HS-5 (cell line): ENCODE measurements at places on chromosomes 1 and 21.

DNA sequence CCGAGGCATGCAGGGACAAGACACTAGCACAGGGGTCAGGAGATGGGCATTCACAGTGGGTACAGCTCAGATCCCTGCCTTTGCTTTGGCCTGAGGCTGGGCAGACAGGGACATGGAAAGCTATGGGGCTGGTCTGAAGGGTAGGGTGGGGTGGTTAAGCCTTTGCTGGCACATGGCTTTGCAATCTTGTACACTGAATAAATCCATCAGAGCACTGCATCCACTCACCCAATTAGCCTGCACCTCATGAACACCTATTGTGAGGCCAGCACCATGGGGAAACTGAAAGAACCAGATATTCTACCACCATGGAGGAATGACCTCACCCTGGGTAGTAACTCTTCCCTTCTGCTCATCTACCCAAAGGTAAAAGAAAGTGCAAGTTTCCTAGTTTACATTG lies 199.6 kb upstream of the LMO4 start:
- no peak for DNase-seq

GRCh38 chr1:61120246-61120840 lies 38.0 kb downstream of the NFIA start:
- no peak for DNase-seq

DNA sequence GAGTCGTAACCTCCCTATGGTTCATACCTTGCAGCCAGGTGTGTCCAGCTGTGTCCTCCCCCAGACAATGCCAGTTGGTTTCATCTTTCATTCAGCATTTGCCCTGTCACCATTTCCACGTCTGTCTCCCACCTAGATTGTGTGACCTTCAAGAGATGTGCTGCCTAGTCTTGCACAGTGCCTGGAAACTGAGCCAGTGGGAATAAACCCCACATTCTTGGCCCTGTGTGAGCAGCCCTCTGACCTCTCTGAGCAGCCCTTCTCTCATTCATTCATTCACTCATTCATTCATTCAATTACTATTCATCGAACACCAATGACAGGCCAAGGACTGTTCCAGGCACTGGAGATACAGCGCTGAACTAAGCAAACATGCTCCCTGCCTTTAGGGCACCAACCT lies 115.7 kb downstream of the GRIK3 start:
- DNase-seq: no peak

DNA sequence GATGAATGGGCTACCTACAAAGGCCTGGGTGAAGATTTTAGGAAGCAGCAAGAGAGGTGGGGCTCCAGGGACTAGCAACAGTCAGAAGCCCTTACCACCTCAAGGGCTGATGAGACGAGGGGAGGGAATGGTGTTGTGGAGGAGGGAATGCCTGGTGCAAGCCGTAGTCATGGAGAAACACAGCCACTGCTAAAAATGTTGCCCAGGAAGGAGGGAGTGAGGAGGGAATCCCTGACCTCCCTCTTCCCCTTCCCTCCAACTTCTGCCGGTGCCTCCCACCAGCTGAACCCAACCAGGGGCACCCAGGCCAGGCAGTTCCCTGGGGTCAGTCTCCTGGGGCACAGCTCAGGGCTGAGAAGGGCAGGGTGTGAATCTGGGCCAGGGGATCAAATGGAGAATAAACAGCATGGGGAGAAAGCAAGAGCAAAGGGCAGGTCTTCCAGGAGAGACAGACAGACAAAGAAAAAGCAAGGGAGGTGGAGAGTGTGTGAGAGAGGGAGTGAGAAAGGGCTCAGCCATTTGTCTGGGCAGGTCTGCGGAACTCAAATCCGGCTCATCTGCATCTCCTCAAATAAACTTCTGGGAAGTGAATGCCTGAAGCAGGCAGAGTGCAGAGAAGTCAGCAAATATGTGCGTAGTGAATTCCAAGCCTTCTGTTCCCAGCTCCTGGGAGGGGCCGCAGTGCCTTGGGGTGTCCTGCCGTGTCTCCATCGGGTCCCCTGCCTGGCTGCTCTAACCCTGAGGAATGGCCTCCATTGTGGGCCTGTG lies 27.1 kb upstream of the POU3F1 start:
- no peak for DNase-seq

DNA sequence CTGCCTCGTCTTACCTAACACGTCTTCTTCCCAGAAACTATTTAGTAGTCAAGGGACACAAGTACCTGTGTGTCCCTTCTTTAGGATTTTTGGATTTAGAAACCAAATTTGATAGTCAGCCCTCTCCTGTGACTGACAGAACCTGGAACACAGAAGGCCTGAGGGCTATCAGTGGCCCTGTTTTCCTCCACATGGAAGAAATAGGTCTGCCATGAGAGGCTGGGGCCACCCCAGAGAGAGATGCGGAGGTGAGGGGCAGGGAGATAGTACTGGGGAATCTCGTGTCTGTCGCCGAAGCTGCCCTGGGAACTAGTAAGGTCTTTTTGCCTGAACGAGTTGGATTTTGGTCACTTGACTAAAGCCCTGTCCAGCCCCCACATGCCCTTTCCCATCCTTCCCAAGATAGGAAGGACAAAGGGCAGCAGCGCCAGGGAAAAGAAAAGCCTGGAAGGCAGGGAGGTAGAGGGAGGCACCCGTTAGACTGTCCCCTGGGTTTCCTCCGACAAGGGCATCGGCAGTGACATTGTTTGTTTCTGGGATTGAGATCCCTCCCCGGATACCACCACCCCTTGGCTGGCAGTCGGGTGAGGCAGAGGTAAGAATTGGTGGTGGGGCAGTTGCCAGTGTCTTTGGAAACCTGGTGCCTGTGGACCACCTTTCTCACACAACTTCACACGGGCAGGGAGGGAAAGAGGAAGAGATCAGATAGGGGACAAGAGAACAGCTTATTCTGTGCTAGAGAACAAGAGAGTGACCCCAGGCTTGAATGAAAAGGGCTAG lies 19.8 kb downstream of the SMIM12 start:
- DNase-seq: no peak

- DNase-seq: no peak
These were observed 268.7 kb downstream of the OLFM3 start for GRCh38 chr1:101728029-101728428.

DNA sequence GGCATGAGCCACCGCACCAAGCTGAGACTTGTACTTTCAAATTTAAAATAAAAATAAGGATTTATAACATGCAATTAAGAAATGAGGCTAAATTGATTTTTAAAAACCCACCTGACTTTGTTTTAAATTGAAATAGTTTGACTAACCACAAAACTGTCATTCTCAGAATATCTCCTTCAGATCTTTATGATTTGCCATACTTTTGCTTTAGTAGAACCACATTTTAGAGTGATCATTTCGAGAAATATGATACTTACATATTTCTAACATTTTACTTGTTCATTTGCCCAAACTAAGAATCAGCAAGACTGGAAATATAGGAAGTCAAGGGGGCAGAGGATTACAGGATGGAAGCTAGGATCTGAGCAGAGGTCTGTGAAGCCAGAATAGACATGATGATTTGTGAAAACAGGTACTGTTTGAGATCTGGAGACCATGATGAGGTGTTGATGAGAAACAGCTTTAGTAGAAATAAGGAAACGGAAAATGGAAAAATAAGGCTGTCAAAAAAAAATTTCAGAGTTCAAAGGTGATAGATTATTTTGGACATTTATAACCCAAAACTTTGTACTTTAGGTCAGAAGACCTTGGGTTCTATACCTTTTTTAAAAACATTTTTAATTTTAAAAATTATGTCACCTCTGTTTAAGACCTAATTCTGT lies 44.8 kb downstream of the GIPC2 start:
- DNase-seq: no peak

- no peak for DNase-seq
These were observed 134.5 kb downstream of the HHIPL2 start for GRCh38 chr1:222413436-222413835.

GRCh38 chr1:63322944-63323864 lies 837 bp downstream of the FOXD3 start:
- DNase-seq: no peak

- no peak for DNase-seq
These were observed 29.6 kb downstream of the NHLH2 start for GRCh38 chr1:115811140-115811828.

GRCh38 chr1:112070677-112071076 lies 81.2 kb upstream of the KCND3 start:
- DNase-seq: no peak

DNA sequence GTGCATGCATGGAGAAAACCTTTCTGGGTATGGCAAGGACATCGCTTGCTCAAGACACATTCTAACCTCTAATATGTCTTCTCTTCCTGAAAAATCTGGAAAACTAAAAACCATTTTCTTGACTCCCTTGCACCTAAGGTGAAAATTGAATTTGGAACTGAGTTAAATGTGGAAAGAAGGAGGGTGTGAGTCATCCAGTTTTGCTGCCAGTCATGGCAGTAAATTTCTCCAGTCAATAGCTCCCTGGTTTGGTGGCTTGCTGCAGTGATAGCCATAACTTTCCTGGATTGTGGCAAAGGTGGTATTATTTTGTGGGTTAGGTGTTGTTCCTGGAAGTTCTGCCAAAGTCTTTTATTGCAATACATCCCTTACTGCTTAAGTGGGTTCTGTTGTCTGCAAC lies 2.5 kb downstream of the ZCCHC17 start:
- DNase-seq: no peak

DNA sequence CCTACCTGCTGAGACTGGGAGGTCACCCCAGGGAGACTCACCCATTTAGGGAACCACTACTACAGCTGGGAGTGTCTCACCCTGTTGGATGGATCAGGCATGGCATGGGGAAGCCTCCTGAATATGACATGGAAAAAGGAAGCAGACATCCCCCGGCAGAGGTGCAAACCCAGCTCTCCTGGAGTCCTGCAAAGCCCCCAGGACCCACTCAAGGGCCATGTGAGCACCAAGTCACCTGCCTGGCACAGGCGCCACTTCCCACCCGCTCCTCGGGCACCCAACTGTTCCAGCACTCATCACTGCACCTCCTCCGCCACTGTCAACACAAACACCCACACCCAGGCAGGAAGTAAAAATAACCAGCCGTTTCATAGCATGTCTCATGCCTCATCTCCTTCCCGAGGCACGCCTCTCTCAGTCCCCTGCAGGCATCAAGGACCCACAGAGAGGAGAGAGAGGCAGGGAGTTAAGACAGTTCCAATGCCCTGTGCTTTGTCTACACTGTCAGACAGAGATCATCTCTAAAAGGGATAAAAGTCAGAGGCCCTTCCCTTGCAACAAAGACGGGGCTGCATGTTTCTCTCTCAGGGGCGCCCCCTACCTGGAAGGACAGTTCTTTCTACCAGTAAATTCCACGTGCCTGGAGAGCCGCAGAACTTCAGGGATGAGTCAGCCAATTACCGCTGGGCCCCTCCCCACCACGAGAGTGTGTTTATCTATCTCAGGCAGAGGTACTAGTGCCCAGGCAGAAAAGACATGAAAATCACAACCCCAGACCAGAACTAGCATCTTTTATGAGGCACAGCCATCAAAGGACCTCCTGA lies 150.1 kb upstream of the SOD1 start:
- no peak for DNase-seq

DNA sequence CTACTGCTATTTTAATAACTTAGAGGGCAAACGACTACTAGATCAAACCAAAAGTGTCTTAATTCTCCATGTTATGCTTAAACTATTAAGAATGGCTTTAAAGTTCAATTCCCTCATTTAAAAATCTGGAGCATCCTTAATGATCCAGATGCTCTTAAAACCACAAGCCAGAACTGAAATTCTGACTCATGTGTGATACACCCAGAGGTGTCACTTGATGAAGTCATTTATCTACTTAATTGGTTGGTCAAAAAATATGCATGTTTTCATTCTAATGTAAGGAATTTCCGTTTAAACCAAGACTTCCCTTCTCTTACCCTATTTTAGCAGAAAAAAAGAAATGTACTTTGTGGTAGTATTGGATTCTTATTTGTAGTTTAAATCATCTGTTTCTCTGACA lies 1261.2 kb upstream of the B3GALT2 start:
- DNase-seq: peak; percentile 32

GRCh38 chr1:156931974-156932710 lies 11.7 kb downstream of the LRRC71 start:
- no peak for DNase-seq

DNA sequence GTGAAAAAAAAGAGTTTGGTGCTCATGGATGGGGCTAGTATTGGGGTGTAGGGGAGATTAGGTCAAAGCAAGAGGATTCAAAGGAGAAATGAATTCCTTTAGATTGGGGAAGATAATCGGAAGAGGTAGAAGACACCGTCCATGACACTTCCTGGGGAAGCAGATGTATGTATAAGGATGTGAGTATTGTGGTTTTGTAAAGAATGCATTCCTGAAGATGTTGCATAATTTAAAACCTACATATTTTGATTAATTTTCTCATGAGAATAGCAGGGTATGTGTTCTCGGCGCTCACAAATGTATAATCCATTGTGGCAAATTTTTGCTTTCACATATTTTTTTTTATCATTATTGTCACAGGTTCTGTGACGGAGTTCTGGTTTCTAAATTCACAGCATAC lies 5.5 kb upstream of the LGALS8 start:
- no peak for DNase-seq

GRCh38 chr1:109394591-109395281 lies 3.0 kb downstream of the SORT1 start:
- DNase-seq: no peak

GRCh38 chr1:107820801-107821200 lies 144.2 kb downstream of the VAV3 start:
- DNase-seq: peak; percentile 24

DNA sequence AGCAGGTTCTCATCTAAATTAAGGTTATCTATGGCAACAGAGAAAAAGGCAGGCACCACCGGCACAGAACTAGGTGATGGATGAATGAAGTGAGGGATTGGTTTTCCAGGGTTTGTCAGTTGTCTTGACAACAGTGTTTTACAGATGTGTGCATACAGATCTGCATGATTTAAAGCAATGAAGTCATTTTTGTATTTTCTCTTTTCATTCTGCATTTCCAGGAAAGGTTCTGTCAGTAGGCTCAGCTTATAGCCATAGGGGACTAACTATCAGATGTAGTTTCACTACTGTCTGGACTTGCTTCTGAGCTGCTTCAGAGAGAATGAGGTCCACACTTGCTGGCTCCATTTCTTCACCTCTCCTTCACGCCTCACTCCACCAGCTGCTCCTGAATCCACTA lies 98.2 kb upstream of the LMO4 start:
- DNase-seq: no peak

- no peak for DNase-seq
These were observed 10.8 kb upstream of the BCAR3 start for GRCh38 chr1:93692451-93692861.

DNA sequence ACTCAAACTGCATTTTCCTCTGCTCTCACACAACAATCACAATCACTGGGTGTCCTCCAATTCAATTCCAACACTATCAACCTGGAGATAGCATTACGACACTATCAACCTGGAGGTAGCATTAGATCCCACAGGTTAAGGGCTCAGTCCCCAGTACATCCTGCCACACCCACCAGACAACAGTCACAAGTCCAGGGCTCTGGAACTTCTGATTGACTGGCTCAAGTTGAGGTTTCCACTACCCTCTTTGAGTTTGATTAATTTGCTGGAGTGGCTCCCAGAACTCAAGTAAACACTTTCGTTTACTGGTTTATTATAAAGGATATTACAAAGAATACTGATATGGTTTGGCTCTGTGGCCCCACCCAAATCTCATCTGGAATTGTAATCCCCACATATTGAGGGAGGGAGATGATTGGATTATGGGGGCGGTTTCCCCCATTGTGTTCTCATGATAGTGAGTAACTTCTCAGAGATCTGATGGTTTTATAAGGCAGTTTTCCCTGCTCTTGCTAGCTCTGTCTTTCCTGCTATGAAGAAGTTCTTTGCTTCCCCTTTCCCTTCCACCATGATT lies 49.6 kb upstream of the ARHGAP29 start:
- DNase-seq: no peak

GRCh38 chr1:206873603-206874188 lies 8.3 kb downstream of the IL20 start:
- DNase-seq: no peak
